Substantia nigra (tissue), 51 donors: ENCODE measurements at places on chromosomes 6 and 20.

- no peak for DNase-seq
Measured at GRCh38 chr6:6793388-6794250, 205.1 kb downstream of the LY86 start.

- no peak for DNase-seq
Measured at GRCh38 chr6:6474170-6474920, 114.2 kb upstream of the LY86 start.

DNA sequence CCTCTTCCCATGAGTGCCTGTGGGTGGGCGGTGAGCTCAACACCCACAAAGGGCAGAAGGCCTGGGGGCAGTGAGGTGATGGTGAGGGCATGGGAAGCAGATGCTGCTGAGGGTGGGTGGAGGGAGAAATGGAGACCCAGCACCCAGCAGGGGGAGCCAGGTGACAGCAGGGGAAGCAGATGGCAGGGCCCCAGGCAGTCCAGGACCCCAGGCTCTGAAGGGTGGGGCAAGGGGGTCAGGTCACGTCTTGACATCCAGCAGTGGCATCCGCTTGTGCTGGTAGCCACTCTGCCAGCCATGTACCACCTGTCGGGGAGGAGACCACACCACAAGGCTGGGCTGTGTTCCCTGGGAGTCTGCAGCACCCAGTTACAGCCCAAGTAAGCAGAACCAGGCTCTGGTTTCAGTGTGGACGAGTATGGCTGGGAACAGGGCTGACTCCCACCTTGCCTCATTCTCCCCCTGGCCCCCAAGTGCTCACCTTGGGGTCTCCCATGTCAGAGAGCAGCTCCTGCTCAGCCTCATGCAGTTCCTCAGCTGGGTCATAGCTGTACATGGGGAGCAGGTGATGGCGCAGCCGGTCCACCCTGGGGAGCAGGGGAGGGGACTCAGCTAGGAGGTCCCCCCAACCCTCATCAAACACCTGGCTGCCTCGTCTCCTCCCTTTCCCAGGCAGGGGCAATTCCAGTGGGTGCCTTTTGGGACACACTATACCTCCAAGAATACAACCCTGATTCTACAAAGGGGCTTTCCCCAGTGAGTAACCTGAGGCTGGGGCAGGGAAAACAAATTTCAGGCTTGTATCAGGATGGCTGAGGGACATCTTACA, 2.0 kb downstream of the SMIM29 start:
- DNase-seq, result peak; percentile 11

DNA sequence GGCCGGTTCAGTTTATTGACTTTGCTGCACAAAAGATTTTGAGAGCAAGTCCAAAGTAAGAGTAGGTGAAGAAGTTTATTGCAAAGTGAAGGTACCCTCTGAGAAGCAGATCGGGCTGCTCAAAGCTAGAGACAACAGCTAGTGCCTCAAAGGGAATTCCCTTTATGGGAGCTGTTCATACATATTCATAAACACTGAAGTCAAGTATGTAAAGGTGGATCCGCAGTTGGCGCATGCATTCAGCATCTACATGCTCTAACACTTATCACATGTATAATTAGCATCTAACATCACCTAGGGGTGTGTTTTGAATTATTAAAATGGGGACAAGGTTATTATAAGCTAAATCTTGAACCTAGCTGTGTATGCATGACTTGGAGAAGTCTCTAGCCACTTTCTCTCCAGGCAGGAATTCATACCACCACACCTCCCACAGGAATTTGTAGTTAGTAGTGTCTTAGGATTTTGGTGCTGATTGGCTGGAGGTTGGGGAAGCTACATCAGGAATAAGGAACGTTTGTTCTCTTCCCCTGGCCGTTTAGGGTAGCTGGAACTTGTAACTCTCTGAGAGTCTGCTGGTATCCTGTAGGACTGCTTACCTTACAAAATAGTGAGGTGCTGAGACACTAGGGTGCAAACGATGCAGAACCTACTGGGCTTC, 1633.9 kb downstream of the GRIK2 start:
- no peak for DNase-seq

GRCh38 chr20:10856237-10857015, 182.6 kb upstream of the JAG1 start:
- DNase-seq, result no peak

DNA sequence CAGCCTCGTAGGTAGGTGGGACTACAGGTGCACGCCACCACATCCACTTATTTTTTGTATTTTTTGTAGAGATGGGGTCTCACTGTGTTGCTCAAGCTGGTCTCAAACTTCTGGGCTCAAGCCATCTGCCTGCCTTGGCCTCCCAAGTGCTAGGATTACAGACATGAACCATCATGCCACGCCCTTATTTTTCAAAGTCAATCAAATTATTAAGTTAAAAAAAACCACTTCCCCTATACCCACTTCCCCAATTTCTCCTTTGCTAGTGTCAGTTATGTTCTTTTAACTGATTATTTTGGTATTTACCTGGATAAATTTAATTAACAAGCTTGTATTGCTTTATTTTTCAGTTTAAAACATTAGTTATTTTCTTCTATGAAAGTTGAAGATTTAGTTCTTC, 49.6 kb downstream of the RIOK1 start:
- DNase-seq, result no peak

DNA sequence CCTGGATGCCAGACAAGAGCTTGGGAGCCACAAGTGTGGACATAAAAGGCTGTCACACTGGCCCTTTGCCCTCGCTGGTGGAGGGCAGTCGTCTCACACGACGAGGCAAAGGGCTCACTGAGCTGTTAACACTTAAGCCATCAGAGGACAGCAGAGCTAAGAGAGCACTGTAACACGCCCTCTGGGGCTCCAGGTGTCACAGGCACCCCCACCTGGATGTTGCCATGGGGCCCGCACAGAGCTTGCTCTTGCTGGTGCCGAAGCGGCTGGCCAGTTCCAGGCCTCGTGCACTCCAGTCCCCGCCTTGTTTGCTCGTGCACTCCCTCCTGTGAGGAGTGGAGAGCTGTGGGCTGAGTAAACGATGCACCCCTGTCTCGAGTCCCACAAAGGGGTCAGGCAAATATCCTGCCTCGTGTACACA, 37.4 kb downstream of the SLC35D3 start:
- DNase-seq, result no peak

- DNase-seq, result no peak
Measured at GRCh38 chr6:158781692-158782373, 37.3 kb downstream of the EZR start.

DNA sequence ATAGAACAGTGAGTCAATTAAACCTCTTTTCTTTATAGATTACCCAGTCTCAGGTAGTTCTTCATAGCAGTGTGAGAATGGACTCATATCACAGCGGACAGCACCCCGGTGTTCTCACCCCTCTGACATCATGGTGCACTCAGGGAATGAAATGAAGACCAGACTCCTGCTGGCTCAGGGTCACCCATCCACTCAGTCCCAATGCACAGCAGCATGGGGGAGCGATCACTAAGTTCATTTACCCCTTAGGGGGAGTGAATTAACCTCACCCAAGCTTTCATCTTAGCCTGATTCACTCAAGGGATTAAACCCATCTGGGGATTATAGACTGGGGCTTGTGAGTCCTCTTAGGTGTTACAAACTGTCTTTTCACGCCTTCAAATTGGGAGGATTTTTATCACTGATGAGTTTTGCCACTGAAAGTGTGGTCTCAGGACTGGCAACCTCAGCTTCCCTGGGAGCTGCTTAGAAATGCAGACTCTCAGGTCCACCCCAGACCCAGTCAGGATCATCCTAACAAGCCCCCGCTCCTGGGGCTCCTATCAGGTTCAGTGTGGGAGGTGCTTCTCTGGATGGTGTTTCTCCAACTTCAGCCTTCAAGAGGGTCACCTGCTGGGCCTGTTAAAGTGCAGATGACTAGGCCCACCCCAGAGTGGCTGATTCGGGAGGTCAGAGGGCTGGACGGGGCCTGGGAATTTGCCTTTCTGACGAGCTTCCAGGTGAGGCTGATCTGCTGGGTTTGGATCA, 44.3 kb upstream of the FRMD1 start:
- DNase-seq, result no peak

DNA sequence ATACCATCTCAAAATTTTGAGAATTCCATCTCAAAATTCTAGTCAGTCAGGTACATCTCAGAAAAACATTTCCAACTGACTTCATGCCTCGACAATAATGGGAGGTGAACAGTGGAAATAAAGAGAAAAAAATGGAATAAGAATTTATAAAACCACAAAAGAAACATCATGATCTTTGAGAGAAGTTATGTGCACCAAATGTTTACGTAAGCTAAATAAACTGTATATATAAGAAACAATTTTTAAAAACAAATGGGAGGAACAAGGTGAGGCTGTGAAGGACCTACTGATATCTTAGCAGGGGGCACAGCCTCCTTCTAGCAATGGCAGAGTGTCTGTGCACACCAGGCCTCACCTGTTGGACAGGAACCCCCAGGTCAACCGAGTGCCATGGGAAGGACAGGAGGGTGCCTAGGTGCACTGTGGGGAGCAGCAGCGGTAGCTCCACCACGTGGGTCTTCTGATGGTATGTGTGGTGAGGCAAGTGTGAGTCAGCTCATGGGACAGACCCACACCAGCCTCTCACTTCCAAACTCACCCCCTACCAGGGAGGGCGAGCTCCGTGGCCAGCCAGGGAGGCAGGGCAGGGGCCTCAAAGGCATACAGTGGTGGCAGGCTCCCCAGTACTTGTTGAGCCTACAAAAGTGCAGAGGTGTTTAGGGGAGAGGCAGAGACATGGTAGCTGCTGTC, 23.2 kb downstream of the DIDO1 start:
- no peak for DNase-seq

GRCh38 chr20:38982291-38982690, 20.1 kb downstream of the DHX35 start:
- no peak for DNase-seq

GRCh38 chr6:56378966-56379585, 131.7 kb upstream of the COL21A1 start:
- DNase-seq, result no peak

DNA sequence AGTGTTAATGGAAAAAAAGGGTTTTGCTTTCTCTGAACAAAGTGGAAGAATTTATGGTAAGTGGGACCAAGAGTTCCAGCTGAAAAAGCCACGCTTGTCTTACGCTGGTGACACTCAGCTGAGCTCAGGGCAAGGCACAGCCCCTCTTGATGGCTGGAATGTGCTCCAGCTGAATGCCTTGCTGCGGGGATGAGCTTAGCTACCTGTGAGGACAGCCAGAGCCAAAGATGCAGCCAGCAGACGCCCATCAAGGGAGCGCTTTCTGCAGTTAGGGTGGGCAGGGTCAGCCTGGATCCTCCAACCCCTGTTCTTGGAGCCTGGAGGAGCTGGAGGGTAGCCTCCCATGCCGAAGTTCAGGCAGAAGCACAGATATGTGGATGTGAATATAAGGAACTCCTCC, 191.4 kb downstream of the SCP2D1 start:
- no peak for DNase-seq

DNA sequence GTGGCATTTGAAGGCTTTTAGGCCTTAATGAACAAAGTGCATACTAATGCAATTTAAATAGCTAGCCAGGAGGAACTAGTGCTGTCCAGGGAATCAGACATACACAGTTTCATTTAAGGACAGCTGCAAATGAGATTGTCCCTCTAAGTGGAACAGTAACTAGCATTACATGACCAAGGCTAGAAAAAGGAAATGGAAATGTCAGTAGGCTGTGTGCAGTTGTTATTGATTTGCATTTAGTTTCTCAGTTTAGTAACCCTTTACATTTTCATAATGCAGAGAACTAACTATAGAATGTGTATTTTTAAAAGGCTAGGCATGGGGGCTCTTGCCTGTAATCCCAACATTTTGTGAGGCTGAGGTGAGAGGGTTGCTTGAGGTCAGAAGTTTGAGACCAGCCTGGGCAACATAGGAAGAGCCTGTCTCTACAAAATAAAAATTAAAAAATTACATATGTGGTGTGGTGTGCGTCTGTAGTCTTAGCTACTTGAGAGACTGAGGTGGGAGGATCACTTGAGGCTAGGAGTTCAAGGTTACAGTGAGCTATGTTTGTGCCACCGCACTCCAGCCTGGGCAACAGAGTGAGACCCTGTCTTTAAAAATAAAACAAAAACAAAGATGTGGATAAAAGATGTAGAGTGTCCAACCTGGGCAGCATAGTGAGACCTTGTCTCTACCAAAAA, 468.0 kb downstream of the UTRN start:
- DNase-seq, result no peak

DNA sequence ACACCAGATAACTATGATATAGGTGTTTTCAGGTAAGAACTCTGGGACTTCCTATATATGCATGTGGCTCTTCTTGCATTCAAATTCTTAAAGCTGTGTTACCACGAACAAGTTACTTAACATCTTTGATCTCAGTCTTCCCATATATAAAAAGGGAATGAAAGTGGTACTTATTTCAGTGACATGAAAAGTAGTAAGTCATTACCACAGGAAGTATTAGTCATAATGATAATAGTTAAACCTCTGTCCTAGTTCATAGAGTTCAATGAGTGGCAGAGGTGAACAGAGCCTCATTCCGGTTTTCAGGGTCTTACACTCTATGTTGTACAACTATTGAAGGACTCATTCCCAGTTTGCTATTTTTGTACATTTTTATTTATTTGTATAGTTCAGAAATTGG, 237.0 kb downstream of the NKAIN2 start:
- DNase-seq, result no peak

DNA sequence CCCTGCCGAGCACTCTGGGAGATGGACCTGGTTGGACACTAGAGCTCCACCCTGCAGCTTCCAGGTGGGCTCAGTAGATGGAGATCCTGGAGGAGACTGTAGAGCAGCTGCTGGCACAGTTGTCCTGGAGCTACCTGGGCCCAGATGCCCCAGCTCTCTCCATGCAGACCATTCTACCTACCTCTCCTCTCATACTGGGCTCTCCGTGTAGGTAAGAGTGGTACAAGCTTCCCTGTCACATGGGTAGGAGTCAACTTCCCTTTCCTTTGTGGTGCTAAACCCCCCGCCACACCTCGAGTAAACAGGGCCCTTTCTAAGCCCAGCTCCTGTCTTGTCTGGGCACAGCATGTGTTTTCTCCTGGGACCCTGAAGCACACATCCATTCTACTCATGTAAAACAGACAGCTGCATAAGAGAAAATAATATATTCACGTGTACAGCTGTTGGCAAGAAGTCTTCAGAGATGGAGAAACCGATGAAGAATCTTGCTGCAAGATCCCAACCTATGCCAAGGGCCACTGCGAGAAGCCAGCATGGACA, 108.1 kb upstream of the DUSP22 start:
- DNase-seq, result no peak

- DNase-seq, result no peak
Measured at GRCh38 chr6:30942338-30943060, 1.7 kb downstream of the MUCL3 start.

DNA sequence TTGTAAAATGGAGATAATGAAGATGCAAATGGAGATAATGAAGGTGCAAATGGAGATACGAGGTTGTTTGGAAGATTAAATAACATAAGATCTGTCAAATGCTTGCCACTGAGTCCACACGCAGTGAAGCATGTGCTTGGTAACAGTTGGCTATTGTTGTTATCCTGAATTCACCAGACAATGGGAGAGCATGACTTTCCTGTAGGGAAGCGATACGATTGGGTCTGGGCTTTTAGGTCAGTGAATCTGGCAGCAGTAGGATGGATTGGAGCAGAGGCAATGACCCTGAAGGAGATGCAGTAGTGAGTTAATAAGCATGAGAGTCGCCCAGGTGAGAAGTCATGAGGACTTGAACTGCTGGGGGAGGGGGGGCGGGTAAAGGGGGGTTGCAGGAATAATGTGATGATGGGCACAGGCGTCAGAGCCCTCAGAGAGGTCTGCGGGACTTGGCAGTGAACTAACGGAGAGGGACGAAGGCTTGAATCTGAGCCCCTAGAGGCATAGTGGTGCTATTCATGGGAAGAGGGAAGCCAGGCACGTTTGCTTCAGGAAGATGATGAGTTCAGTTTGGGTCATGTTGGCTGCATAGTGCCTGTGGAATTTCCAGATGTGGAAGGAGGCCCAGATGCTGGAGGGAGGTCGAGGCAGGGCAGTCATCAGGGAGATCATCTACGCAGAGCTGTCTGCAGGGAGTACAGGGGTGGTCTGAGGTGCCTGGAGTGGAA, 55.4 kb downstream of the ZDHHC14 start:
- DNase-seq, result no peak
